ENCODE measurements at places on chromosomes 11 and 22. TPM values are rescaled to one million over a fixed set of nuclear protein-coding genes. Genes with fewer than 3 reads are reported as not detected.

Gene SLC7A4
- 0.41 TPM for total RNA-seq

Gene MUC6
- total RNA-seq, result not detected

Gene PARVG
- 72.9 TPM for total RNA-seq

Gene RASL10A
- not detected for total RNA-seq

Gene SHISA8
- 0.56 TPM for total RNA-seq

Gene SOX6
- not detected for total RNA-seq

Gene DMC1
- 12.9 TPM for total RNA-seq

Gene TEAD1
- total RNA-seq, result 0.43 TPM

DNA sequence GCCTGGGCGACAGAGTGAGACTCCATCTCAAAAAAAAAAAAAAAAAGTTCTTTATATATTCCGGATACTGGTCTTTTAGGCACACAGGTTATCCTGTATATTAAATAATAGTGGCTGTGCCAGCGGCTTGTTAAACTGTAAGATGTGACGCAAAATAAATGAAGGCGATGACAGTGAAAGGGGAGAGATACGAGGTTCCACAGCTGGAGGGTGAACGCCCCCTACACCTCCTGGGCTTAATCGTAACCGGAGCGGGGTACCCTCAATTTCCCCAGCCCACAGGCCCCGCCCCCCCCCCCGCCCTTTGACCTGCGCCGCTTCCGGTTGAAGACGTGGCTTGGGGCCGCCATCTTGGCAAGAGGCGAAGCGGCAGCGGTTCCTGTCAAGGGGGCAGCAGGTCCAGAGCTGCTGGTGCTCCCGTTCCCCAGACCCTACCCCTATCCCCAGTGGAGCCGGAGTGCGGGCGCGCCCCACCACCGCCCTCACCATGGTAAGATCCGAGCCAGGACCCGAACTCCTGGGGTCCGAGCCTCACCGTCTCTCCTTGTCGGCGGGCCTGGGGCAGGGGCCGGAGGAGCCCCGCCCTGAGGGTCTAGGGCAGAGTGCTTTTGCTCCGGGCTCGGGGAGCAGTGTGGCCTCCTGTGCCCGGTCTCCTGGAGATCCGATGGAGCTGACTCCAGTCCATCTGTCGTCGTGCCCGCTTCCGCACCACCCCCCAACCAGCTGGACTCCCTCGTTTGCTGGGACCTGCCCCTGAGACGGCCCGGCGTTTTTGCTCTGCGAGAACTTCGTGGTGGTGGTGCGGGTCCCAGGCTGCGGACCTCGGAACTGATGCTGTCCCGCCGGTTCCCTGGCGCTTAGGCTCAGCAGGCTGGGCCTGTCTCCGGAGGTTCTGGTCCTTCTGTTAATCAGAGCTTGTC, at the start of gene ARCN1:
ARCN1 (plus strand) TSS at position 349 of the 920 bp plus-strand sequence; CDS start at position 488, 139 bp downstream.
- H3K36me3 ChIP-seq, result peaks cover 17% of the 10 kb centered on the region
- peak within 1 kb of the TSS; percentile 92 for H3K27ac ChIP-seq
- no peaks in the 10 kb centered on the region for H3K27me3 ChIP-seq
- H3K4me1 ChIP-seq, result peaks cover 43% of the 10 kb centered on the region
- H3K4me3 ChIP-seq, result peak within 1 kb of the TSS; percentile 91

DNA sequence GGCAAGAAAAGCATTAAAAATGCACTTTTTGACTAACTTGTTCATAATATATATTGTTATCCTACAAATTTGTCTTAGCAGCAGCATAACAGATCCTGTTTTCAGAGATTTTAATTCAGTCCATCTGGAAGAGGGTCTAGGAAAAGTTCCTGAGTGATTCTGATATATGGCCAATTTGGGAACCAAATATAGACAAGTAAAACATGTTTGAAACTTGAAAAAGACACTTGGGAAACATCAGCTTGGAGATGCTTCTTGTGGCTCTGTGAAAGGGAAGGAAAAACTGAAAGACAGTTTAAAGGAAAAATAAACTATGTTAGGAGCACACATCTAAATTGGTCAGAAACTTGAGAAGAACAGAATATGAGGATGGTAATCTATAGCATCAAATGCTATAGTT, 697.5 kb downstream of the CNTN5 start:
- no peaks in the 10 kb centered on the region for H3K36me3 ChIP-seq
- no peaks in the 10 kb centered on the region for H3K4me1 ChIP-seq
- H3K4me3 ChIP-seq, result no peak overlapping the region

DNA sequence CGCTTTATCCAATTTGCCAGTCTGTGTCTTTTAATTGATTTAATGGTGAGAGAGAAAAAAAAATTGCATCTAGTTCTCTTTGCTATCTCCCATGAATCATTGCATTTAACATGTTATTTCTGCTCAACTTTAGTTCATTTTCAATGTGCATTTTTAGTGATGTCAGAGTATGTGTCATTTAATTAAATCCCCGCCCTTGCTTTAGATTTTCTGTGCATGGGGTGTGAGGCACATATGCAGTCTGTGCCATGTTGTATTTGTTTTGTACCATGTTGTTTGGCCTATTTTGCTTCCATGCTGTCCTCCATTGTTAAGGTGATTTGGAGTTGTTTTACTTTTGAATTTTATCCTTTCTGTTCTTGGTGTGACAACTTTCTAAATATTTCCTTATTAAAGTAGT, 8.3 kb upstream of the NCR3LG1 start:
- peaks cover 12% of the 10 kb centered on the region for H3K36me3 ChIP-seq
- no peak for DNase-seq
- peaks cover 20% of the 10 kb centered on the region for H3K4me1 ChIP-seq
- H3K27ac ChIP-seq, result peak overlapping the region; percentile 47
- no peak overlapping the region for H3K4me3 ChIP-seq

- no peaks in the 10 kb centered on the region for H3K4me1 ChIP-seq
- no peak overlapping the region for H3K4me3 ChIP-seq
- no peaks in the 10 kb centered on the region for H3K36me3 ChIP-seq
- no peaks in the 10 kb centered on the region for H3K27me3 ChIP-seq
- no peak for DNase-seq
Measured at GRCh38 chr11:92267968-92268367, 43.4 kb downstream of the FAT3 start.

GRCh38 chr22:26416670-26417276, 12.3 kb upstream of the ASPHD2 start:
- H3K36me3 ChIP-seq, result no peaks in the 10 kb centered on the region
- peaks cover 7% of the 10 kb centered on the region for H3K4me1 ChIP-seq
- H3K27ac ChIP-seq, result no peak overlapping the region

- no peak overlapping the region for H3K4me3 ChIP-seq
- peaks cover 13% of the 10 kb centered on the region for H3K4me1 ChIP-seq
- H3K27me3 ChIP-seq, result no peaks in the 10 kb centered on the region
- no peak for DNase-seq
- H3K27ac ChIP-seq, result no peak overlapping the region
Measured at GRCh38 chr11:47913529-47914244, 65.5 kb upstream of the NUP160 start.

GRCh38 chr11:76854709-76855108, 6.0 kb upstream of the ACER3 start:
- DNase-seq, result no peak
- no peak overlapping the region for H3K27ac ChIP-seq
- no peak overlapping the region for H3K4me3 ChIP-seq
- H3K36me3 ChIP-seq, result no peaks in the 10 kb centered on the region
- H3K27me3 ChIP-seq, result no peaks in the 10 kb centered on the region
- peaks cover 8% of the 10 kb centered on the region for H3K4me1 ChIP-seq

DNA sequence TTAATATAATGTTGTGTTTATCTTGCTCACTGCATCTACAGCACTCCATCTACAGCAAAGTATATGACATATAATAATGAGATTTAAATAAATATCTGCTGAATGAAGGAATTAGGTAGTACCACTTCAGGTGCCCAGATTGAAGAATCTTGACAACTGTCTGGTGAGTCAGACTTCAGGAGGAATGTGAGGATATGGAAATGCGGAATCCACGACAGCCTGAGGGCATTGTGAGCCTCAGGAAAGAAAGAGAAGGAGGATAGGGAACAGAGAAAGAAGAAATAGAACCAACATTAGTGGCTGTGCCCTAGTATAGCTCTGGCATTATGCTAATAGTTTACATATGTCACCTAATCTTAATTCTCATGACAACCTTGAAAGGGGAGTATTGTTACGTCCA, 304.4 kb downstream of the AASDHPPT start:
- DNase-seq, result no peak
- H3K27ac ChIP-seq, result no peak overlapping the region
- H3K4me1 ChIP-seq, result no peaks in the 10 kb centered on the region
- no peaks in the 10 kb centered on the region for H3K27me3 ChIP-seq
- no peaks in the 10 kb centered on the region for H3K36me3 ChIP-seq

DNA sequence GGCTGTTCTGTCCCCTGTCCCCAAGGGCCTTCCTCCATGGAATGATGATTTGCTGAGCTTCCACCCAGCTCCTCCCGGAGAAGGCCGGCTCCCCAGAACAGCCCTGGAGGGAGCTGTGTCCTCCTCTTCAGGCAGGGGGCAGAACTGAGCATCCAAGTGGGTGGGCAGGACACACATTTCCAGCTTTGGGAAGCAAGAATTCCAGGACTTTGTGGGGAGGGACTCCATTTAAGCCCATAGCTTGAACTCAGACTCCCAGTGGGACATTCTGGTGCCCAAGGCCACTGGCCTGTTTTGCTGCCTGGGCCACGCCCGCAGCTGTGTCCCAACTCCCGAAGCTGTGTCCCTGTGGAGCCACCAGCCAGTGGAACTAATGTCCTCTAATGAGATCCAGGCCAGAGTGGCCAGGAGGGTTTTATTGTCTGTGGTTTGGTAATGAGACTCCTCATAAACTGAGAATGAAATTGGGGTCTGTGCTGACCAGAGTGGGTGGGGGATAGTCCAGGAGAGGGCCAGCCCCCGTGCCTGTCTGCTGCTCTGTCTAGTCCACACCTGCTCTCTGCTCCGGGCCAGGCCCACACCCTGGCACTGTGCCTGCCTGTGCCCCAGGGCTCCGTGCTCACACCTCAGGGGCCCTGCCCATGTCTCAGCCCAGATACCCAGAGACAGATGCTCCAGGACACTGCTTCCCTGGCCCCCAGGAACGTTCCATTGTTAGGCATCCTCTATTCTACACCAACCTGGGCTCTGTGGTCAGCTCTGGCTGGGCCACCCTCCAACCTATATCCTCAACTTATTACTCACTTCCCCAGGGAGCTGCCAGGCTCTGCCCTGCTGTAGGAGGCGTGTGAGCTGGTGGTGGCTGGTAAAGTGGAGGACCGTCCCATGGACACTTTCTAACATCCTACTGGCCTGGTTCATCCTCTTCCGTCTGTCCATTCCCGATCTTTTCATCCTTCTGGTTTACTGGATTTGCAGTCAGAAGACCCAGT, 7.6 kb downstream of the NECTIN1 start:
- no peak overlapping the region for H3K4me3 ChIP-seq
- no peaks in the 10 kb centered on the region for H3K36me3 ChIP-seq
- DNase-seq, result no peak
- no peaks in the 10 kb centered on the region for H3K4me1 ChIP-seq
- H3K27ac ChIP-seq, result no peak overlapping the region

- no peak for DNase-seq
- no peak overlapping the region for H3K4me3 ChIP-seq
- H3K27me3 ChIP-seq, result no peaks in the 10 kb centered on the region
- no peaks in the 10 kb centered on the region for H3K36me3 ChIP-seq
Measured at GRCh38 chr11:68329536-68329935, 17.1 kb downstream of the LRP5 start.

DNA sequence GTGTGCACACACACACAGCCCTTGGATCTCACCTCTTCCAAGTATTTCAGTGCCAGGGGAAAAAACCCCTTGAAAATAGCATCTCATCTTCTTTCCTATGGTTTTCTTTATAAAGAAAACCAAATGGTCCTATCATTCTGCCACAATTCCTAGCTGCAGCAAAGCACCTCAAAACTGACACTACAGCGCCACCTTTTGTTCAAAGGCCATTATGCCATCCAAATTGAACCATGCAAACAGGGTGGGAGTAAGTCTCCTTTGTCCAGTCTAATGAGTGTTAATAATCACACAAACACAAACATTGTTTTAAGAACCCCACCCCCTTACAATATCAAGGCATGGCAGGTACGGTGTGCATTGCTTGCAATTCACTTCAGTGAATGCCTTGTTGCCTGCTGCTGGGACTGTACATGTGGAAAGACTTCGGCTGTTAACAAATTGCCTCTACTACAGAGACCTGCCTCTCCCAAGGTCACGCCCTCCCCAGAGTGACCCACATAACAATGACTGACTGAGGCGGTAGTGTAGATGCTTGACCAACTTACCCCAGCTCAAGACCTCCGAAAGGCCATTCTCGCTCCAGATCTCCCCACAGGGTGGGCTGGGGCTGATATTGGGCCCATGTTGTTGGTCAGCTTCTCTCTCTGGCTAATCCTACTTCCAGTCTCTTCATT, 31.7 kb downstream of the FAM181B start:
- no peaks in the 10 kb centered on the region for H3K4me1 ChIP-seq
- no peak overlapping the region for H3K4me3 ChIP-seq
- DNase-seq, result peak; percentile 13
- no peak overlapping the region for H3K27ac ChIP-seq
- H3K36me3 ChIP-seq, result no peaks in the 10 kb centered on the region

DNA sequence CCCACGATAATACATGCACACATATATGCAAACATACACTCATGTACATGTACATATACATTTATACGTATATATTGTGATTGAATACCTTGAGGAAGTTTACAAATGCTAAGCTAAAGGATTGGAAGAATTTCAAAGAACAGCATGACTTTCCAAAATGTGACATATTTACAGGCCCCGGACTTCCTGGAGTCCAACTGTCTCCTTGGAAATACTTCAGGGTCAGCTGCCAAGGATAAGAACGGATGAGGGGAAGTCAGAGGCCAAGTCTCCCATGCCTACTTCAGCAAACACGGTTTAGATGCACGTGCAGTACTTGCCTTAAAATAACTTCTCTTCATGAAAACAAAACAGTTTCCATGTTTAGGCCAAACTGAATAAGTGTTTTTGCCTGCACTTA, 213.6 kb downstream of the DYNC2H1 start:
- H3K4me1 ChIP-seq, result peaks cover 7% of the 10 kb centered on the region
- H3K27me3 ChIP-seq, result no peaks in the 10 kb centered on the region
- no peak for DNase-seq

DNA sequence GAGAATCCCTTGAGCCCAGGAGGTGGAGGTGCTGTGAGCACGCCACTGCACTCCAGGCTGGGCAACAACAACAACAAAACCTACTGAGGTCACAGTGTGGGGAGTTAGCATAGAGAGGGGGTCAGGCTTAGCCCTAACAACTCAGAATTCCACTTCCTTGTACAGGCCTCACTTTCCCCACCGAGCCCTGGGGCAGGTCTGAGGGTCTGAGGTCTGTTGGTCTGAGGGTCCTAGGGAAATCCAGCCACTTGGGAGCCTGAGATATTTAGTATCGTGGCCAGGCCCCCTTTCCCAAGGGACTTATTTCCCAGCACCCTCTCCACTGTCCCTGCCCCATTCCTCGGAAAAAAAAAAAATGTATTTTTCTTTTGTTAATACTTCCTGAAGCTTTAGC, 34.8 kb upstream of the HORMAD2 start:
- H3K27ac ChIP-seq, result no peak overlapping the region
- DNase-seq, result no peak
- H3K4me1 ChIP-seq, result peaks cover 2% of the 10 kb centered on the region
- H3K4me3 ChIP-seq, result no peak overlapping the region
- no peaks in the 10 kb centered on the region for H3K27me3 ChIP-seq
- no peaks in the 10 kb centered on the region for H3K36me3 ChIP-seq

All from activated naive CD8-positive, alpha-beta T cell treated with anti-CD3 and anti-CD28 coated beads for 36 hours (primary cell).